Activated CD8-positive, alpha-beta T cell treated with anti-CD3 and anti-CD28 coated beads for 36 hours (primary cell): ENCODE measurements at places on chromosomes 6 and 20.

GRCh38 chr6:19472850-19473249 lies 364.3 kb upstream of the ID4 start:
- H3K4me3 ChIP-seq: no peak overlapping the region
- no peaks in the 10 kb centered on the region for H3K4me1 ChIP-seq
- no peak overlapping the region for H3K27ac ChIP-seq
- H3K27me3 ChIP-seq: no peaks in the 10 kb centered on the region
- peak; percentile 6 for DNase-seq

DNA sequence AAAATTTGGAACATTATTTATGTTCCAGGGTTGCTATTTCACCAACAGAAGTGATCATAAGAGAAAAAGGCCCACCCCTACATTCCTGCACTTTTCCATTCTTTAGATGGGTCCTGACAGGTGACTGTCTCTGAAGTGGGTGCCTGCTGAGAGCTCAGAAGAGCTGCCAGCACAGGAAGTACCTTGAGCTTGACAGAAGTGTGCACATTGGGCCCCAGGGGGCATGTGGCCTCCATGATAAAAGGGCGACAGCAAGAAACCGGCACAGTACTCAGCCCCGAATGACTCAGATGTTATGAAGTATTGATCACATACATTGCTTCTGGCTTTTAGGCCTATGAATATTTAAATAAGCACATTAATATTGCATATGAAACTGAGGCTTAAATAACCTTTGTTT lies 150.4 kb downstream of the PCSK2 start:
- no peak overlapping the region for H3K27ac ChIP-seq
- peaks cover 1% of the 10 kb centered on the region for H3K27me3 ChIP-seq
- H3K4me1 ChIP-seq: no peaks in the 10 kb centered on the region
- H3K4me3 ChIP-seq: no peak overlapping the region
- H3K36me3 ChIP-seq: no peaks in the 10 kb centered on the region
- DNase-seq: no peak

DNA sequence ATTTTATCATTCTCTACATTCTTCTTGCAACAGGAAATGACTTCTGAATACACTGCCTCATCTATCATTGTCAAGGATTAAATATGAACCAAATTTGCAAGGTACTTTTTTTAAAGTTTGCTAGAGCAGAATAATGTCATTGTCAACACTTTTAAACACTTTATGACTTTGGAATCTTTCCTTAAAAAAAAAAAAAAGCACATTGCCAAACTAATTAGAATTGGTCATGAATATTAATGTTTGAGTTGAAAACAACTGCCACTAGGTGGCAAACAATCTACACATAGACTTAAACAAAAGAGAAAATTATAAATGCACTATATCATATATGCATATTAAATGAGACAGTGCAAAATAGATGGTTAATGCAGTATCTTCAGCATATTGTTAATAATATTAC lies 32.5 kb upstream of the TMEM244 start:
- DNase-seq: no peak
- H3K27me3 ChIP-seq: no peaks in the 10 kb centered on the region
- H3K36me3 ChIP-seq: no peaks in the 10 kb centered on the region
- H3K27ac ChIP-seq: no peak overlapping the region

DNA sequence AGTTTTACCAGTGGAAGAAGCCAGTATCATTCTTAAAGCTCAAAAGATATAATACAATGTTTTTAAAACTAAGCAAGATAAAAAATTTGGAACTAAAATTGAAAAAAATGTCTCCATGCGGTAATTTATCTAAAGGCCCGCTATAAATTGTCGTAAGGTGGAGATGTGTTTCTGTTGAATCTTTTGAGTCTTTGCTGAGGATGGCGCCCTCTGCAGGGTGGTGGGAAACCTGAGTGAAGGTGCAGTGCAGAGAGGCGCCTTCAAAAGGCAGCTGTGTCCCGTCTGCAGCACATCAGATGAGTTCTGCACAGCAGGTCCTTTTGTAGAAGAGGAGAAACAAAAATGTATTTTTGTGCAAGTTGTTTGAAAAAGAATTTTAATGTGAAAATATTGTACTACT lies 29.4 kb upstream of the KIF25 start:
- H3K4me1 ChIP-seq: no peaks in the 10 kb centered on the region
- H3K36me3 ChIP-seq: no peaks in the 10 kb centered on the region
- H3K27me3 ChIP-seq: no peaks in the 10 kb centered on the region
- no peak overlapping the region for H3K27ac ChIP-seq
- DNase-seq: peak; percentile 63
- H3K4me3 ChIP-seq: no peak overlapping the region

- no peaks in the 10 kb centered on the region for H3K36me3 ChIP-seq
- H3K4me3 ChIP-seq: no peak overlapping the region
- H3K27me3 ChIP-seq: no peaks in the 10 kb centered on the region
- H3K27ac ChIP-seq: no peak overlapping the region
Observed at GRCh38 chr20:22471156-22471836, 113.1 kb downstream of the FOXA2 start.
